Stimulated activated CD8-positive, alpha-beta memory T cell treated with anti-CD3 and anti-CD28 coated beads, Interleukin-4, amount 100 ng/mL, for 1 hour (primary cell): ENCODE measurements at places on chromosomes 1 and 21.
A peak's percentile ranks its signal among the peaks of the same experiment; 100 is the strongest.

DNA sequence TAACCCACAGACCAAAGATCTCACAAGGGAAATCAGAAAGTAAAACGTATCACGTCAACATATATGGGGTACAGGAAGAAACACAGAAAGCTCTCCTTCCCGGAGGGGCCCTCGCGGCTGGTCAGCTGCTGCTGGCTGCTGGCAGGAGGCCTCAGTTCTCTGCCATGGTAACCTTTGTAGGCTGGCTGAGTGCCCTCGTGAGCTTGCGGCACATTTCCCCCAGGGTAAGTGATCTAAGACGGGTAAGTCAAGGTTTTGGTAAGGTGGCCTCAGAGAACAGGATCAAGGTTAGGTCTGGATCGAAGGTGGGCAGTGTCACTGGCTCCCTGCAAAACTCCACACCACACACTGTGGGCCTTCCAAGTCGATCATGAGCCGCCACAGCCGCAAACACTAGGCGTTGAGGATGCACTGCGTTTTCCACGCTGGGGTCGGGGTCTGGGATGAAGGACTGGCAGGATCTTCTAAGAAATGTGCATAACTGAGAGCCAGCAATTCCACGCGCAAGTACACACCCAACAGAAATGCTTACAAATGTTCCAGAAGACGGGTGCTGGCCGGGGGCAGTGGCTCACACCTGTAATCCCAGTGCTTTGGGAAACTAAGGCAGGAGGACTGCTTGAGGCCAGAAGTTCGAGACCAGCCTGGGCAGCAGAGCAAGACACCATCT lies 33.9 kb downstream of the WDR4 start:
- DNase-seq = no peak

GRCh38 chr1:171901245-171901644 lies 59.9 kb downstream of the DNM3 start:
- no peak for DNase-seq

GRCh38 chr1:97668945-97669344 lies 251.9 kb downstream of the DPYD start:
- no peak for DNase-seq

DNA sequence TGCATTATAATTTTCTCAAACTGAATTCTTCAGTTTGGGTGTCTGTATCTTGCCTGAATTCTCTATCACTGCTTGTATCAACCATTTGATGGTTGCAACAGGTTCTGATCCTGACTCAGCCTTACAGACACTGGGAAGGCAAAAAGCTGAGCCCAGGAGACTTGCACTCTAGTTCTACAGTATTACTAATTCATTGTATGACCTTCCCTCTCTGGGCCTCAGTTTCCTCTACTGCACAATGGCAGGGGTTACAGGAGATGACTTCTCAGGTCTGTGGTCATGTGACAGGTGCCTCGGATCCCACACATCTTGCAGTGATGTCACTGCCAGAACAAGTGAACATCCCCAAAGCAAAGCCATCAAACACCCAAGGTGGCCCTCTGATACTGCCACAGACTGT lies 38.7 kb downstream of the RRAGC start:
- DNase-seq = no peak

DNA sequence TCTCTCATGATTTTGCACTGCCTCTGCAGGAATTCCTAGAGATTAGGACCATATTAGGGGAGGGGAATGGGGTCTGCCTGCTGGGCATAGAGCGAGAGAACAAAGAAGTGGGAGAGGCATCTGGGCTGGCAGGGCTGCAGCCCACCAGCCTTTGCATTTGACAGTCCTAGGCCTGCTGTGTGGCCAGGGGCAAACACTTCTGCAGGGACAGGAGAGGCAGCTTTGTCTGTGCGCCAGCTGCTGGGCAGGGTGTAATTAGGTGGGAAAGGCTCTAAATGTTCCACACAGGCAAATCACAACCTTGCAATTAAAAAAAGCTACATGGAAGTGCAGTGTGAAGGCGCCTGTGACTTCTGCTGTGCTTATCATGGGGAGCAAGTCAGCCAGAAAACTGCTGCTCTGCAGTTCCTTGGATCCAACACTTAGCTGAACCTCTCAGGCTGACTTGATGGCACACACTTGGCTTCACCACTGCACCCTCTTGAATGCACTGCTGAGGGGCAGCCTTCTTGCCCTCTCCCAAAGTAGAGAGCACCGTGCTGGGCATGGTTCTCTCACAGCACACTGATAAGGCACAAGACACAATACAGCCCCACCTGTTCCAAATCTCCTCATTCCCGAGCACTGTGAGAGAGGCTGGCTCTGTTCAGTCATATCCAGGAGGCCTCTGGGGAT lies 73.6 kb upstream of the TLR5 start:
- DNase-seq = no peak

DNA sequence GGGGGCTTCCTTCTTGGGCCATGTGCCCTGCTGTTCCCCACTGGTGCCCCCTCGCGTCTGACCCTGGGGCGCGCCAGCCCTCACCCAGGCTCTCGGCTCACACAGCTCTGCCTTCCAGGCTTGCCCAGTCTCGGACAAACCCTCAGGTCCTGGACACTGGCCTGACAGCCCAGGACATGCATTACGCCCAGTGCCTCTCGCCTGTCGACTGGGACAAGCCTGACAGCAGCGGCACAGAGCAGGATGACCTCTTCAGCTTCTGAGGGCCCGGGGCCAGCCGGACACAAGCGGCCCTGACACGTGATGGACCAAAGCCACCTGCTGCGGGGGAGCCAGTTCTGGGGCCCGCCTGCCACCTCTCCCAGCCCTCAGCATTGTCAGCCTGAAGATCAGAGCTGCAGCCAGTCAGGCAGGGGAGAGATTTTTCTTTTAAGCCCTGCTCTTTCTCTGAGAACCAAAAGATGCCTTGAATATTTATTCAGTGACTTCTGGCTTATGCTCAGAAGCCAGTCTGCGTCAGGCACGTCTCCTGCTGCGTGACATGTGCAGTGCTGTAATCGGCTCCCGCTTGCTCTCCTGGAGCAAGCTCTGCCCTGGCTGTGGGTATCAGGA lies 23.4 kb downstream of the LDLRAP1 start:
- no peak for DNase-seq

DNA sequence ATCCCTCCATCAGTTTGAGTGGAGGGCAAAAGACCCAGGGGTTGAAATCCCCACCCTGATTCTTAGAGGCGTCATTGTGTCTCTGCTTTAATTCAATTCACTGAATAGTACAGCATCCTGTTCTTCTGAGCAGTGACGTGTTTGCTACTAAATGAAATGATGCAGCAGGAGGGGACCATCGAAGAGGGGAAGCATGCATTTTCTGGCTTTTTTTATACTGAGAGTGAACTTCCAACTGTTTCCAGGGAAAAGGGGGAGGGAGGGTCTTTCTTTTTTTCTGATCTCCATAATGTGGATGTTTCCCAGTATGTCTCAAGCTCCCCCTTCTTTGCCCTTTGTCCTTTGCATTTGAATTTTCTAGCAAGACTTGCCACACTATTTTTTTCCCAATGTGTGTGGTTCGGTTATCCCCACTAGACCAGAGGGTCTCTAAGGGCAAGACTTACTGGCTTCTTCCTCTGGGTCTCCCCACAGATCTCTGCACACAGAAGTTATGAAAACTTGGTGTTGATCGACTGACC lies 2.7 kb downstream of the INTS3 start:
- DNase-seq = no peak

GRCh38 chr1:229620876-229621275 lies 5.0 kb downstream of the TAF5L start:
- DNase-seq = no peak

DNA sequence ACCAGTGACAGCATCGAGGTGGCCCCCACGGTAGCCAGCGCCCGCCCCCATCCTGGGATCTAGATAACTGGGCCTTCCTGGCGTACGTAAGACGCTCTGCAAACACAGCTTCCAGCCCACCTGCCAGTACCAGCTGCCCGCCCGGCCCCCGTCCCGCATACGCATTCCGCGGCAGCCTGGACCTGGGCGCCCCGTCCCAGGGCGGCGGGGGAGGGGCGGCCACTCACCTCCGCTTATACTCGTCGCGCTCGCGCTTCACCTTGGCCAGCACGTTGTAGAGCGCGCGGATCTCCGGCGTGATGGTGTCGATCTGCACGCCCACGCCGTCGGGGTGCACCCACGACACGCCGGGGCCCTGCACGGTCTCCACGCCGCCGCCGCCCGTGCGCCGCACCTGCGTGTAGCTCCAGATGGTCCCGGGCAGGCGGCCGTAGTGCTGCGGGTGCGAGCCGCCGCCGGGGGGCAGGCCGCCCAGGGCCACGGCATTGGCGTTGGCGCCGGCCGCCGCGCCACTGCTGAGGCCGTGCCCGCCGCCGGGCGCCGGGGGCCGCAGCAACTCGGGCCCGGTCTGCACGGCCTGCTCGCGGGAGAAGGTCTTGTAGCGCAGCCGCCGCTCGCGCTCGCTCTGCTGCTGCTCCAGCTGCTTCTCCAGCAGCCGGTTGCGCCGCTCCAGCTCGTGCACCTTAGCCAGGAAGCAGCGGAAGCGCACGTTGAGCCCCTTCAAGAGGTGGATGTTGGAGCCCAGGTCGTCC lies 859 bp downstream of the IFFO2 start:
- DNase-seq = no peak

DNA sequence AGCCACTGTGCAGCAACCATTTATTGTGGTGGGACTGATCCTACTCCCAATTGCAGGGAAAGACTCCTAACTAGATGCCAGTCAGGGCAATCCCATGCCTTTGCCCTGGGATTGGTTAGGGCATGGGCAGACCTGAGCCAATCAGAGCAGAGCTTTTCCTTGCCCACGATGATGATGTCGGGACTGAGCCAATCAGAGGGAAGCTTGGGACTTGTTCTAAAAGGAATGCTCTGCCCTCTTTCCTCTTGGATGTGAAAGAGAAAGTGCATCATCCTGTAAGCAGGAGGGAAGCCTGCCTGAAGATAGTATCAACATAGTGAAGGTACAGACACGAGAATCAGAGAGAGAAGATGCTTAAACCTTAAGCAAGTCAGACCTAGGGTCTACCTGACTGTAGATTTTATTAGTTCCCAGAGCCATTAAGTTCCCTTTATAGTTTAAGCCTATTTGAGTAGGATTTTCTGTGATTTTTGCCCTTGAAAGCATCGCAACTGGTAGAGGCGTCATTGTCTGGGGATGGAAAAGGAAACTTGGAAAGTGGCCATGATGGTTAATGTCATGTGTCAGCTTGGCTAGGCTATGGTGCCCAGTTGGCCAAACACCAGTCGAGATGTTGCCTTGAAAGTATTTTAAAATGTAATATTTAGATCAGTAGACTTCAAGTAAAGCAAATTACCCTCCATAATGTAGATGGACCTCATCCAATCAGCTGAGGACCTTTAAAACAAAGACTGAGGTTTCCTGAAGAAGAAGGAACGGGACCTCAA lies 19.9 kb downstream of the IRF2BP2 start:
- DNase-seq = no peak

- DNase-seq = no peak
These were observed 29.4 kb downstream of the COA7 start for GRCh38 chr1:52668711-52669110.

- DNase-seq = no peak
These were observed 258.3 kb upstream of the KAZN start for GRCh38 chr1:14340002-14340785.

DNA sequence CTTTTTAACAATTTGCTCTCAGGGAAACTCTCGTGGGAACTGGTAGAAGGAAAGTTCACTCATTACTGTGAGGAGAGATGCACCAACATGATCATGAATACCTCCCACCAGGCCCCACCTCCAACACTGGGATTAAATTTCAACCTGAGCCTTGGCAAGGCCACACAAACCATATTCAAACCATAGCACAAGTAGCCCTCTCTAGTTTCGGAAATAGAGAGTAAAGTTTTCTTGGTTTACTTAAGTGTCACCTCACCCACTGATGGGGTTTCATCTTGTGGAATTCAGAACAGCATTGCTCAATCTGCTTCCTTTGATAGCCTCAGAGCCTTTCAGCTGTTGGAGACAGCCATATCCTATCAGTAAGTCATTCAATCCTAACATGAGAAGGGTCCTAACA lies 25.5 kb upstream of the CCSAP start:
- DNase-seq = no peak

DNA sequence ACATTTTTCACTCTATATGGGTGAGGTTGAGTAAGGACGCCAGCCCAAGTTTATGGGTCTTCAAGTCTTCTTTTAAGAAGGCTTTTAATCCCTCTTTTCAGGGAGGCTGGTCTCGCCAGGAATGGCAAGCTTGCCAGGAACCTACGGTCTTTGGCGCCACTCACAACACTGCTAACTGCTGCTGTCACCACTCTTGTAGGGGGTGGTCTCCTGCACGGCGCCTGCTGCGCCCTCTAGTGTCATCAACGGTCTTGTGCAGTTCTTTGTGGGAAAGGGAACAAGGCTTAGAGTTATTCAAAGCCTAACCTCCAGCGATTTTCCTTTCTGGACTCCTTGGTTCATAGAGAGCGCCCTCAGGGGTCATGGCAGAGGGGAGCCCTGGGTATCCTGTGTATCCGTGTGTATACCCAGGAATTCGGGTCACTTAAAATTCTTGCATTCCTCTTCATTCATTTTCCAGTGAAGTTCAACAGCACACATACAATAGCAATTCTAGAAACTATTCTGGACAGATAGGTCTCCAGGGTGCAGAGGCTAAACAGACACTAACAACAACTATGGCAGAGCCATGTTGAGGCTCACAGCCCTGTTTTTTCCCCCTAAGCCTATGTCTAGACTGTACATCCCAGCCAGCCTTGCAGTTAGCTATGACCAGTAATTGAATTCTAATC lies 392.8 kb upstream of the CAMK1G start:
- no peak for DNase-seq

GRCh38 chr1:157700732-157701131 lies at the start of gene FCRL3:
TSS of gene FCRL3 (minus strand) at chr1:157700769. CDS start at chr1:157700489, 280 bp downstream.
- DNase-seq = no peak

GRCh38 chr21:26441149-26441548 lies 131.9 kb downstream of the CYYR1 start:
- DNase-seq = no peak

GRCh38 chr1:1374589-1374928 lies 448 bp downstream of the AURKAIP1 start:
- no peak for DNase-seq

DNA sequence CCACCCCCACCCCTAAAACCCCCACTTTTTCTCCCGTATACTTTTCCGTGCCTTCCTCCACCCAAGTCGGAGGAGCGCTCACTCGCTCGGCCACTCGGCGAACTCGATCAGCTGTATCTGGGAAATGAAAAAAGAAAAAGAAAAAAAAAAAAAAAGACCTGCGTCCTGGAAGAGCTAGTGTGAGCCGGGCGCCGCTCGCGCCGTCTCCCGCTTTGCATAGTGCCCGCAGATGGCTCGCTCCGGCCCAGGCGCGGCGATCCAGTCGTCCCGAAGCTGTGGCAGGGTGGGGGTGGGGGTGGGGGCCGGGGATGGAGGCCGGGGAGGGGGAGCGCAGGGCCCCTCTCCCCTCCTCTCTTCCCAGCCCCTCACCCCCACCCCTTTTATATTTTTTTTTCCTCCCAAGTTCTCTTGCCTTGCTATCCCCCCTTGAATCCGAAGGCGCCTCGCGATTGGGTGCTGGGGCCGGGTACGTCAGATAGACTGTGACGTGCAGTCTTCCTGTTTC lies 299 bp upstream of the PROX1 start:
- DNase-seq = no peak

GRCh38 chr1:34681480-34682451 lies 73.1 kb upstream of the GJB5 start:
- peak; percentile 13 for DNase-seq

DNA sequence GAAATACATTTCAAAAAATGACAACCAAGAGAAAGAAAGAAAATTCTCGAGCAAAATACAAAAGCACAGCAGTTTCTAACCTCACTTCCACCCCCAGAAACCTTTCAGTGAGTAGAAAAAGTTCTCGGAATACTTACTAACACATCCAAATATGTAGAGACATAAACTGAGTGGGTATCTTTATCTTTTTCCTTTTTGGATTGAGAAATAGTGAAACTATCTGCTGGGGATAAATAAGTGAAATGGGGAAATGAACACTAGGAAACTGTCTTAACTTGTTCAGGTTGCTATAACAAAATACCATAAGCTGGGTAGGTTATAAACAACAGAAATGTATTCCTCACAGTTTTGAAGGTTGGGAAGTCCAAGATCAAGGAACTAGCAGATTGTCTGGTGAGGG lies 72.0 kb downstream of the VCAM1 start:
- no peak for DNase-seq
